K562 (cell line): ENCODE measurements at places on chromosomes 6 and 20. TPM values are rescaled to one million over a fixed set of nuclear protein-coding genes. Genes with fewer than 3 reads are reported as not detected.

Gene IL20RA
- polyA plus RNA-seq = not detected in 2 replicates

DNA sequence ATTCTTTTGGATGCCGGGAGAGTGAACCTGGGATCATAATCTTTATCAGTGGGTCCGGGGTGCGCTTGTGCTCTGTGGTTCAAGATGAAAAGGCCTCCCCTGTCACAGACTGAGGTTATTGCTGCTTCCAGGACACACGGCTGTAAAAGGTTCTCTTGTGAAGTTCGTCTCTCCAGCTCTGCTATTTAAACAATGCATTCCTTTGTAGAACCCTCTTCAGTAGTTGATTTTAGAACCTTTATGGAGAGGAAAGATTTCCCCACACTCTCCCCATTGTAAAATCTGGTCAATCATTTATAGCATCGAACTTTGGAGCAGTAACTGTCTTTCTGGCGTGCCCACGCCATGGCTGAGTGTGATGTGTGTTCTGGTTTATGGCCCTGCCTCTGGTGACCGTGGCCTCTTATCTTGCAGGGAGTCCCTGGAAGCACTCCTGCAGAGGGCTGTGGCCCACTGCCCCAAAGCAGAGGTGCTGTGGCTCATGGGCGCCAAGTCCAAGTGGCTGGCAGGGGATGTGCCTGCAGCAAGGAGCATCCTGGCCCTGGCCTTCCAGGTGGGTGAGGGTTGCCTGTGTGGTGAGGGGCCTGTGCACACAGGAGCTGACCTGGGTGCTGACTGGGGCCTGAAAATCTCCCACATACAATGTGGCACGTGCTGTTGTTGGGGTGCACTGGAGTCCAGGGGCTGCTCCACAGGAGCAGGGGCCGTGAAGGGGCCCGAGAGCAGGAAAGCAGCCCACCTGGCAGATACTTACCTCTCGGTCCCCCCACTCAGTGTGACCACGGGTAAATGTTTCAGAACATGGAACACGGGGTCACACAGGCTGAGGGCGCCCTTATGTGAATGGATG is 11.6 kb upstream of the C20orf204 start:
- no peak for DNase-seq

DNA sequence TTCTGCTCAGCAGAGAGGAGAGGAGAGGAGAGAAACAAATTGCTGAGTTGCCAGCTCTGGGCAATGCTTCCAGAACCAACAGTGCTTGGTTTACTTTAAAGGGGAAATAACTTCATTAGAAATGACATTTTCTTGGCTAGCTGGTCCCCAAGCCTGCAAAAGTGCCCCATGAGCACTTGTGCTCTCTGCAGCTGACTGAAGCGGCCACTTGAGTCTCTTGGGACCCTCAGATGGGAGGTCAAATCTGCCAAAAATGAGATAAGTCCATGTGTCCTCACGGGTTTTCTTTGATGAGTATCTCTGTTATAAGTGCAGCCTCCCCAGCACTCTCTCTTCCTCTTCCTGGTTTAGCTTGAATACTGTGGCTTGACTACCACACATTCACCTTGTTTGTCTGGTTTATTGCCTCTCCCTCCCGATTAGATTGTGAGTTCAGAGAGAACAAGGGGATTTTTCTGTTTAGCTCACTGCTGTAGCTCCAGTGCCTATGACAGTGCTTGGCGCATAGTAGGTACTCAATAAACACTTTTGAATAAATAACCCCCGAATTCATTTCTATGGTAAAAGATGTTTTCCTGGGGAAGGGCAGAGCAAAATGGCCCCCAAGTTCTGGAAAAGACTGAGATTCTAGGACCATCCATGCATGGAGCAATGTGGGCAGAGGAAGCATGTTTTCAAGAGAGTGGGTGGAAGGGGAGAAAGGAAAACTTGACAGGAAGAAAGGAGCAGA is 7.0 kb upstream of the RIN2 start:
- no peak for DNase-seq

Gene TRIM31
- not detected in 2 replicates for polyA plus RNA-seq

Gene PLEKHG1
- polyA plus RNA-seq = 0.03 TPM in 1 of 2 replicates, not detected in the other

Gene TBXT
- not detected in 2 replicates for polyA plus RNA-seq

- no peak for DNase-seq
Observed at GRCh38 chr6:16171400-16171799, 42.5 kb downstream of the MYLIP start.

Gene NT5E
- polyA plus RNA-seq = not detected in 2 replicates

GRCh38 chr6:163739966-163740365 is 325.4 kb downstream of the QKI start:
- no peak for DNase-seq

Gene SAPCD1
- polyA plus RNA-seq = 17.1 and 30.2 TPM in 2 replicates

- no peak for DNase-seq
Observed at GRCh38 chr6:137399881-137400443, 94.2 kb downstream of the OLIG3 start.

- DNase-seq = no peak
Observed at GRCh38 chr20:6122873-6123648, at the start of gene FERMT1. TSS of gene FERMT1 (minus strand) at chr20:6123030. CDS start at chr20:6119554, 3,476 bp downstream.
